ENCODE measurements at places on chromosomes 12 and 14.

- DNase-seq = no peak
Observed at GRCh38 chr14:29458547-29458946, 469.1 kb downstream of the PRKD1 start.

DNA sequence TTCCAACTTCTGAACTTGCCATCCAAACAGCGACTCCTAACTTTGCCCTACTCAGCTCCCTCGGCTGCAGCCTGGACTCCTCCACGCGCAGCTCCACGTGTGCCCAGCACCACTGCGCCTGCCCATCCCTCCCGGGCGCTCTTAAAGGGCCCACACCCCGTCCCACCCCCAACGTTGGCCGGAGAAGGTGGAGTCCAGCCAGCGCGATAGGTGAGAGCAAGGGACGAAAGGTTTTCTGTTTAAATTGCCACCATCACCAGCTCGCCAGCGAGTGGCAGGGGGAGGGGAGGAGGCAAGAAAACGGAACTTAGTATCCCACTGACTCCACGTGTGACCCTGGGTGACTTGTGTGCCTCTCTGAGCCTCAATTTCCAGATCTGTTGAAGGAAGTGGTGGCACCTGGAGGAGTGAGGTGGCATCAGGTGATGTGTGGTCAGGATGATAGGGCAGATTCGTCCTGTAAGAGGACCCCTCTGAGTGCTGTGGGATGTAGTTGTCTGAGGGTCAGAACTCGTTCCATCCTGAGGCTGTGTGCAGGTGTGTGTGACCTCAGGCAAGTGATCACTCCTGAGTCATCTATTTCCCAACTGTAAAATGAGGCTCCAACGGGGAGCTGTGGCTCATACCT is 59.7 kb downstream of the TRPV4 start:
- no peak for DNase-seq

DNA sequence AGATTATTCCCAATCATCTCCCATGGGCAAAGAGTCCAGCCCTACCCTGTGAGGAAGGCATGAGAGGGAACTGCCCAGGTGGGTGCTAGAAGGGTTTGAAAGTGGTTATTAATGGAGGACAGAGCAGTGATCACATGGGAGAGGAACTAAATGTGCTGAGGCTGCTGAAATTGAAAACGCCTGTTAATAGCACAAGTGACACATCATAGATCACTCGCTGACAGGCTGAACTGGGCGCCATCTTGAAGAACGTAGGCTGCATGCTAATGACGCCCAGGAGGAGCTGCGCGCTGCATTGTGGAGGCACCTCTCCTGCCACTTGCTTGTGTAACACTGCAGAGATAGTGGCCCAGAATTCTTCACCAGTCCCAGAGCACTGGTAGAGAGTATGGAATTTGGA is 182.9 kb downstream of the KCNA5 start:
- DNase-seq = no peak

- DNase-seq = no peak
Observed at GRCh38 chr12:54447917-54448316, 25.5 kb downstream of the GTSF1 start.

DNA sequence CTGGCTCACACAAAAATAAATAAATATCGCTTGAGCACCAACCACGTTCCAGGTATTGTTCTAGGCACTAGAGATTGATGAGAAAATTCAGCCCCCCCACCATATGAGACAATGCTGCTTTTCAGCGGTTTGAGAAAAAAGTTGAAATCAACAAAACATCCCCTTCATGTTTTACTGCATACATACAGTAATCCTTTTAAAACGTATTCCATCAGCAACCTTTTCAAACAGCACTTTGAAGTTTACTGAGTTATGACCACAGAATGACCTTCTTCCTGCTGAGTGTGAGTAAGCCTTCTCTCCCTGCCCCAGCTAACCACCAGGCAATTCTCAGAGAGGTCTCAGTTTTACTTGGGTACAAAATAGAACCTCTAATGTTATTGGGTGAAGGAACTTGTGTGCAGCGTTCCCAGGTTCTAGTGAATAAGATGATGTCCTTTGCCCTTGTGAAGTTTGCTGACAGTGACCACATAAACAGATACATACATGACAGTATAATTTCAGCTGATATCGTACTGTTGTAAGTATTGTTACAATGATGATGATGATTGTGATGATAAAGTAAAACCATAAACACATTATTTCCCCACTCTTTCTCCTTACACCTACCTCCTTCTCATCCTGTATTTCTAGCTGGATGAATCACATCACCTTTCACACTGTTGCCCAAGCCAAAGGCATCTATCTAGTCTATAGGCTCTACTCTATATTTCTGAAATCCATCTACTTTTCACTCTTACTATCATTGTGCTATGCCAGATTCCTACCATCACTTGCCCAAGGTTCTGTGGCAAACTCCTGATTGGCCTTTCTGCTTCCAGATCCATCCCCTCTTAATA is 124.4 kb upstream of the KRR1 start:
- peak; percentile 10 for DNase-seq

DNA sequence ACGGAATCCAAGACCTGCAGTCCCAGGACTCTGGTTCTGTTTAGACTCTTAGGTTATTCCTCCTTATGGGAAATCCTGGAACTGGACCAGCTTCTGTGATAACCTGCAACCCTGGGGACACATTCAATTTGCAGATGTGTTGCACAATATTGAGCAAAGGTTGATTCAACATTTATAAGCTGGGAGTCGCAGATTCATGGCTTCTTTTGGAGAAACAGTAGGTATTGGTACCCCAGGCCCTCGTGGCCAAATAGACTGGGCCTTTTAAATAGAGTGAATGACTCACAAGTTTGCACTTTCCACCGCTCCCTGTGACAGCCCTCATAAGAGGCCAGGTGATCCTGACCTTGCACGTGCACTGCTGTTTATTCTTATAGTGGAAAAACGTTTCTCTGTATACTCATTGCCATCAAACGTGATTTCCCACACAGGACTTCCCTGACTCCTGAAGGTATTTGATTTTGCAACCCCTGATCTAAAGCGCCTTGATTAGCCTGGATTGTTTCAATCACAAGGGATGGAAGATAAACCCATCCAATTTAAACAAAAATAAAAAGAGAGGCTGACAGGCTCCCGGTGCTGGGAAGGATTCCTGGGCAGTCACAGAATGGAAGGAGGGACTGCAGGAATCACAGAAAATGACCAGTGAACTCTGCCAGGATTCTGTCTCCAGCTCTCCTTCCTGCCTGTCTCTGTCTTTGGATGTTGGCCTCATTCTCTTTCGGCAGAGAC is 98.0 kb downstream of the VCPKMT start:
- DNase-seq = no peak

DNA sequence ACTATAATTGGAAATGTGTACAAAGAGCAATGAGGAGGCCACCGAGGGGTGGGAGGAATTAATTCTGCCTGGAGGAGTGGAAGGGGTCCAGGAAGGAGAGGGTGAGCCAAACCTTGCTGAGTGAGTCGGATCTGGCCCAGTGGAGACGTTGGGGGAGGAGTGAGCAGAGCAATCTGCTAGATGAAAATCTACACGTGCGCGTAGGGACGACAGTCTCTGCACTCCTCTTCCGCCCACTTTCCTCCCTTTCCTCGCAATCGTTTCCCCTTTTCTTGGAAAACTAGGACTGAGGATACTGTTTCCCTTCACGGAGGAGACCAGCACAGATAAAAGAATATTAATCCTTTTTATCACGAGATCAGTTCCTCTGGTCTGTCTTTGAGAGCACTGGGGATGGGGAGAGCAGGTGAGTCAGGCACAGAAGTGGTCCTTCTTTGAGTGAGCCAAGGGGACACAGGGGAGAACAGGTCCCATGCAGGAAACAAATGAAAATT is 2.9 kb upstream of the NAB2 start:
- DNase-seq = peak; percentile 52

DNA sequence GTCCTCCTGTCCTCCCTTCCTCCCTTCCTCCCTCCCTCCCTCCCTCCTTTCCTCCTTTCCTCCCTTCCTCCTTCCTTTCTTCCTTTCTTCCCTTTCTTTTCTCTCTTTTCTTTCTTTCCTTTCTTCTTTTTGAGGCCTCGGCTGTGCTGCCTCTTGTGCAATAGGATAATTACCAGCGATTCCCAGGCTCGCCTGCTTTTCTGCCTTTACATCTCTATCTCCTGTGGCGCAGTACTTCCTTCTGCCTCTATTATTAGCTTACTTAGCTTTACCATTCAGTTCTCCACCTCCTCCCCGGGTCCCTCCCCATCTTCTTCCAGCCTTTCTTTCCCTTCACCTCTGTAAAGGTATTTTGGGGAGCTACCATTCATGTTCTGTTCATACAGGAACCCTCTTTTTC is 19.9 kb downstream of the ETV6 start:
- no peak for DNase-seq

GRCh38 chr14:67221248-67221981 is 19.8 kb upstream of the PALS1 start:
- no peak for DNase-seq

DNA sequence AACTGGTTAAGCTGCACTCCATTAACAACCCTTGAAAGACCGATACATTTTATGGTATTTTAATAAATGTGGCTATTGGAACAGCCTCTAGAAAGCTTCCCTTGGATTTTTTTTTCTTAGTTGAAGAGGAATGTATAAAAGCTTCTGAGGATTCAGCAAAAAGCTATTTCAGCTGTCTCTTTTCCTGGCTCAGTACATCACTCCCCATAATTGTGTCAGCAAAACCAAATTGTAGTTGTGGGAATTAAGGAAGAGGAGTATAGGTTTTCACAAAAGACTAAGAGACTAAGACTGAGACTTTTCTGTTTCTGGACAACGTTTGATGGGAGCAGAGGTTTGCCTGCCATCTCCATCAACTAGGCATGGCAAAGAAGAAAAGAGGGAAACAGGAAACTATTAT is 106.5 kb downstream of the C12orf50 start:
- DNase-seq = no peak

DNA sequence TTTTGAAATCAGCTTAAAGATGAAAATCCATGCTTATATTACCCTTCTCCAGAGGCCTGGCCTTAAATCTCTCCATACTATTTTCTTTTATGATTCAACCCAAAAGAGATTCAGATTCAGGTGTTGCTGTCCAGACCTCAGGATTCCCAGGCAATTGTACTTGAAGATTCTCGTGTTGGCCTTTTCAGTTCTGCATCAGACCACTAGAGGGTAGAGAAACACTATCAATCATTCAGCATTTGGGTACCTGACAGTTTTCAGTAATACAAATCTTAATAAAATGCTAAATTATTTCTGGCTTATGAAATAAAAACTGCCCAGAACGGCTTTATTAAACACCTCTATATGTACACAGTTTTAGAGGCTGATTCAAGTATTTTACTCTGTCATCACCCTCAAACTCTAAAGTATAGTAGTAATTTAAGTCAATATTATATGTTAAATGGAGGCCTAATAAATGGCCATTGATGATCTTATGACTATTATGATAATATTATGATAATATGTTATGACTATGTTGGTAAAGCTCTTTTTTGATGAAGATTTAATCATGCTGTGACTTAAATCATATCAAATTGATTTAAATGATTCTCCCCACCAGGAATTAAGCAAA is 301.1 kb downstream of the DUSP6 start:
- DNase-seq = peak; percentile 82

DNA sequence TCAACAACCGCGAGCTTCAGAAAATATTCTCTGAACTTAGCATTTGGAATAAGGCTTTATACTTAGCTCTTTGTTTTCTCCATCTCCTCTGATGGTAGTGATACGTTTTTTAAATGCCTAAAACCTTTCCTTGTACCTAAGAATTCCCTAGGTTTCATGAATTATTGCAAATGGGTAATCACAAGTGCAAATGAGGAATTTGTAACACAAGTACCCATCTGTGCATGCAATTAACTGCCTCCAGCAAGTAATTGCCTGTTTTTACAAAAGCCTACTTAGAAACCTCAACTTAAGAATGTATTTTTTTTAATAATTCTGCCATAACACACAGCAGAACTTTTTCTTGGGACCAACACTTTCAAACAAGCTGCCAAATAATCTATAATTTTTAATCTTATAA is 149.2 kb downstream of the PHLDA1 start:
- no peak for DNase-seq

DNA sequence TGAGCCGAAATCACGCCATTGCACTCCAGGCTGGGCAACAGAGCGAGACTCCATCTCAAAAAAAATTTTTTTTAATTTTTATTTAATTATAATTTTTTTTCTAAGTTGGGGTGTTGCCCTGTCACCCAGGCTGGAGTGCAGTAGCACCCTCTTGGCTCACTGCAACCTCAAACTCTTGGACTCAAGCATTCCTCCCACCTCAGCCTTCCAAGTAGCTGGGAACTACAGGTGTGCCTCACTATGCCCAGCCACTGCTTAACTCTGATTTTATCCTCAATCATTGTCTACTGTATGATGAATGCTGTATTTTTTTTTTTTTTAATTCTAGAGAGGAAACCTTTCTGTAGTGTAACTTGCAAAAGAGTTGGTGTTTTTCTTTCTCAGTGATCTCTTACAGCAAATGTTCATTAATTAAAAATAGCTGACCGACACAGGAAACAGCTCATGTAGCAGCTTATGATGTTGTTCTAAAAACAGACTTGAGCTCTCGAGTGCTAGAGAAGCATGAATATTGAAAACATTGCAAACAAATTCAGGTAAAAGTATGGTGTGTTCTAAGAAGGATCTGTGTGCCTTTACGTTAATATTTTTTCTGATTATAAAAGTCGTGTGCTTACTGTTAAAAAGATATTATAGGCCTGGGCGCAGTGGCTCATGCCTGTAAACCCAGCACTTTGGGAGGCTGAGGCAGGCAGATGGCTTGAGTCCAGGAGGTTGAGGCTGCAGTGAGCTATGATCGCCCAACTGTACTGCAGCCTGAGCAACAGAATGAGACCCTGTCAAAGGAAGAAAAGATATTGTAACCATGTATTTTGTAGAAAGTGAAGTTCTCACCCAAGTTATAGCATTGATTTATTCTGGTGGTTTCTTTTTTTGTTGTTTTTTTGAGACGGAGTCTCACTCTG is 68.9 kb downstream of the FGD4 start:
- DNase-seq = no peak

GRCh38 chr14:104639885-104640548 is 35.4 kb upstream of the TMEM179 start:
- peak; percentile 83 for DNase-seq

DNA sequence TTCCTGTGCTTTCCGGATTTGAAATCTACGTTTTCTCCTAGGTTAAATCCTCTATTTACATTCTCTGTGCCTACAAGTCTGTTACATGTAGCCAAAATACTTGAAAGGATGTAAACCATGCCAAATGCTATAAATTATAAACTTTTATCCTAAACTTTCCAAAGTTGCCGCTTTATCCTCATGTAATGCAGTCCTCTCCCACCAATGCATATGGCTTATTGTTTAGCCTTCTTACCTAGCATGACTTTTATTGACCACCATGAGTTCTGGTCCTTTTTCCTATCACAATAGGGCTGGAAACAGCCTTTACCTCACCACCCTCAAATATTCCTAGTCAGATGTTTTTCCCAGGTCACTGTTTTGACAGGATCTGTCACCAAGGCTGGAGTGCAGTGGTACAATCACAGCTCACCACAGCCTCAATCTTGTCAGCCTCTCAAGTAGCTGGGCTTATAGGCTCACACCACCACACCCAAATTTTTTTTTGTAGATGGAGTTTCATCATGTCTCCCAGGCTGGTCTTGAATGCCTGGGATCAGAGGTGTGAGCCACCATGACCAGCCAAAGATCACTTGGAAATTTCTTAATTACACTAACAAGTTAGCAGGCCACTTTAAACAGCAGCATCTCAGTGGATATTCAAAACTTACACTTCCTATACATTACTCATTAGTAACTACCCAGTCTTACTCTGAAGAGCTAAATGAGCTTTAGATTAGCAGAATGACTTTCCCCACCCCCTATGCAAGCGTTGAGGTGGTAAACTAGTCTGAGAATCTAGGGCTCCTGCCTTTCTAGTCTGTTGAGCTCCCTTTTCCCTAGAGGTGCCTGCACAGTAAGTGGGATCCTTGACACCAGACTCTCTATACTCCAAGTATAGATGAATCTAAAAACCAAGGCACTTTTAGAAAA is 4.1 kb downstream of the TUBA1B start:
- DNase-seq = no peak
